Activated T-cell treated with anti-CD3 and anti-CD28 coated beads, Interleukin-2, amount 50 U/mL, for 24 hours (primary cell): ENCODE measurements at places on chromosomes 11 and 22.

GRCh38 chr11:121241343-121242211, 51.0 kb upstream of the SC5D start:
- DNase-seq: no peak

GRCh38 chr11:5042091-5042490, 4.2 kb upstream of the OR52J3 start:
- DNase-seq: no peak

DNA sequence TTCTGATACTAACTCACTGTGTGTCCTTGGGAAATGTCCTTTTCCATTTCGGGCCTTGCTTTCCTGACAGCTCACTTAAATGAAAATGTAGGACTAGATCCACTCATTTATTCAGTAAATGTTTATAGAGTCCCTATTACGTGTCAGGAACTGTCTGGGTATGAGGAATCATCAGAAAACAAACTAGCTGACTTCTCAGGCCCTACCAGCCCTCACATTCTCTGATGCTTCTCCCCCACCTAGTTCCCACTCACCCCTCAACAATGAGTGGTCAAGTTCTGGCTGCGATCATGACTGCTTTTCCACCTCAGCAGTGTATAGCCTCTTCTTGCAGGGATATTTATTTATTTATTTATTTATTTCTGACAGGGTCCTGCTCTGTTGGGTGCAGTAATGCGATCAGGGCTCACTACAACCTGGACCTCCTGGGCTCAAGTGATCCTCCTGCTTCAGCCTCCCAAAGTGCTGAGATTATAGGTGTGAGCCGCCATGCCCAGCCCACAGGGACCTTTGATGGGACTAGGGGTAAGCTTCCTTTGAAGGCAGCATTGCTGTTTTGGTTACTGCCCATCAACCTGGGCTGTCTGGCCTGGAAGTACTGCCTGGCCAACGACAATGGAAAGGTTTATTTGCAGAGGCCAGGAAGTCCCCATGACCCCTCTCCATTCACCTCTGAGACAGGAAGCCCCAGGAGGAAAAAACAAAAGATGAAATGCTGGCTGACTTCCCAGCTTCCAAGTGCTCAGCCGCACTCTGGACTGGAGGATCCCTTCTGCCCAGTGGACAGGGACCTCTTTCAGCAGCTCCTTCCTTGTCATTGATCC, 33.1 kb upstream of the POLD3 start:
- no peak for DNase-seq

DNA sequence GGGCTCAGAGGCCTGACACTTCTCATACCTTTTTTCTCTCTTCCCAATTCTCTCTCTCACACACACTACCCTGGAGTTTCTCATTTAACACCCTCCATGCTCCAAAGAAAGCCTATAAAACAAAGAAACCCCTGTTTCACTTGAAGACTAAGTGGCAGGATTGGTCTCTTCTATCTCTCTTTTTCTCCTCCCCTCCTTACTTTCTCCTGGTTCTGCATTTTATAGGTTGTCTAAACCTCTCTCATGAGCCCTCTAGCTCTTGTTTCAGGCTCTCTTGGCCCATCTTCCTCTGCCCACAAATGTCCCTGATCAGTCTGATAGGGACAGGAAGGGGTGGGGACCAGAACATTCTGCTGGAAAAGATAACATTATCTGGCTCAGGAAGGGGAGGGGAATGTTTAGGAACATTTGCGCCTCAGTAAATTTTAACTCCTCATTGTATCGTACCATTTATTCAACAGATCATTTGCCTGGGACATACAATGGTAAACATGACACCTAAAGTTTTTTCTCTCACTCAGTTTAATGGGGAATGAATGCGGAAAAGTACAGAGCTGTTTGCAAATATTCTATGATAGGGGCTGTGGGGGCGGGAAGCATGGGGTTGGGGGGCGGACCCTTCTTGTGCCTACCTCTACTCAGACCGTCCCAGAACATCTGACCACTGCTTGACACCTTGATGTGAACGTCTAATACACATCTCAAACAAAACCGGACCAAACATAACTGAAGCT, 10.8 kb downstream of the CRYBA4 start:
- DNase-seq: no peak

GRCh38 chr11:23138761-23139160, 278.5 kb upstream of the CCDC179 start:
- no peak for DNase-seq

DNA sequence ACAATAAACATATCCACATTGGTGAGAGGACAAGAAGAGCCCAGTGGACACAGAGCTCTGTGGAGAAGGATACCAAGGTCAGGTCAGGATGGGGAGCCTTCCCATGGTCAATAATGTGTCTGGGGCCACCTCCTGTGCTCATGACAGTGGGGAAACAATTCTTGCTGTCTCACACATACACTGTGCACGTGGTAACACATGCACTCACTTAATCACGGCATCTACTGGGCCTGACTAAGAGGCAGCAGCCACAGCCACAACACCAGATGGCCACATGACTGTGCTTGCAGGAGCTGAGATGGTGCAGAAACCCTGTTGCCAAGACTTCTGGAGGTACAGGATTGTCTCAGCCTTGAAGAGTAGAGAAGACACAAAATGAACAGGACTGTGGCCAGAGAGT, 28.6 kb downstream of the C22orf42 start:
- no peak for DNase-seq

- DNase-seq: peak; percentile 73
These were observed 1.2 kb downstream of the DDX17 start for GRCh38 chr22:38504731-38505540.

- DNase-seq: no peak
These were observed 33.9 kb upstream of the FJX1 start for GRCh38 chr11:35584321-35584720.

DNA sequence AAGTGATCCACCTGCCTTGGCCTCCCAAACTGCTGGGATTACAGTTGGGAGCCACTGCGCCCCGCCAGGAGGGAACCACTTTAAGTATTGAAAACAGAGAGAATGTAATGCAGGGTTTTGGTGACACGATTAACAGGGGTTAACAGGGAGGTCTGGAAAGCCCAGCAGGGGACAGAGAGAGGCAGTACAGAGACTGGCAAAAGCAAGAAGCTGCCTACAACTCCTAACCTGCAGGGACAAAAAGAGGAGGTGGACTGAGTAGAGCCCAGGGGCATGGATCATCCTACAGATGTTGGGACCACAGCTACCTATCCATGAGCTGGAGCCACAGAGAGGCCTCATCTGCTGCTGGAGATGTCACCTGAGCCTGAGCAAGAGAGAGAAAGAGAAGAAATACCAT, 1.7 kb upstream of the SPINDOC start:
- no peak for DNase-seq

DNA sequence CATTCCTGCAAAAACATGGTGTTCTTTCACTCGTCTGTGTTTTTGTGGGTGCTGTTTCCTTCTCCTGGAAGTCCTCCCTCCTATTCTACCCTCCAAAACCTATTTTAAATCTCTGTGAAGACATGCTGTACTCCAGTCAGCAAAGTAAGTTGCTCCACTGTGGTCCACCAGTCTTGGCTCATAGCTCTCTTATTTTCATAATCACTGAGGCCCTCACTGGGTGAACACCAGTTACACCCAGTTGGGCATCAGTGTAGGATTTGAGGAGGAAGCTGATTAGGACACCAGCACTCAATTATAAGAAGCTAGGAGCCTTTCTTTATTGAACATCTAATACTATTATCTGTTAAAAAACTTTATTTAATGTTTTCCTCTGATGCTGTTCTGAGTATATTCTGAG, 23.9 kb upstream of the EED start:
- DNase-seq: no peak

GRCh38 chr11:91967026-91967690, 257.5 kb upstream of the FAT3 start:
- no peak for DNase-seq

GRCh38 chr22:36337365-36338130, 50.2 kb downstream of the MYH9 start:
- no peak for DNase-seq

DNA sequence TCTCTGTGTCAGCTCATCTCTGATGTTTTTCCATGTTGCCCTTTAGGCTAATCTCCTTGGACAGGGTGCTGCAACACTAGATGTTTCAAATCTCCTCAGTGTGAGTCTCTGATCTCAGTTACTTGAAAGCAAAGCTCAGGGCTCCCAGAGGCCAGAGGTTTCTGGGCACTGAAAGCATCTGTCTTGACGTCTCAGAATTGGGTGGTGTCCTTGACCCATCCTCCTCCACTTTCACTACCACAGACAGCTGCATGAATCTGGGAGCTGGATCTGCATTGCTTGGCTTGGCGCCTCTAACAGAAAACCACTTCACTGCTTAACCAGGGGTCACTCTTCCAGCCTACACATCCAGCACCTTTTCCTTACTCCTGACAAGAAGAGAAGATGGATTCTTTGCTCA, 399.4 kb downstream of the NXPE2 start:
- DNase-seq: no peak

- no peak for DNase-seq
These were observed 28.8 kb downstream of the TOM1 start for GRCh38 chr22:35328472-35328885.

GRCh38 chr22:38843657-38844314, at the start of gene NPTXR:
Gene NPTXR, minus strand, starts transcription at chr22:38844028.
- DNase-seq: peak; percentile 71

DNA sequence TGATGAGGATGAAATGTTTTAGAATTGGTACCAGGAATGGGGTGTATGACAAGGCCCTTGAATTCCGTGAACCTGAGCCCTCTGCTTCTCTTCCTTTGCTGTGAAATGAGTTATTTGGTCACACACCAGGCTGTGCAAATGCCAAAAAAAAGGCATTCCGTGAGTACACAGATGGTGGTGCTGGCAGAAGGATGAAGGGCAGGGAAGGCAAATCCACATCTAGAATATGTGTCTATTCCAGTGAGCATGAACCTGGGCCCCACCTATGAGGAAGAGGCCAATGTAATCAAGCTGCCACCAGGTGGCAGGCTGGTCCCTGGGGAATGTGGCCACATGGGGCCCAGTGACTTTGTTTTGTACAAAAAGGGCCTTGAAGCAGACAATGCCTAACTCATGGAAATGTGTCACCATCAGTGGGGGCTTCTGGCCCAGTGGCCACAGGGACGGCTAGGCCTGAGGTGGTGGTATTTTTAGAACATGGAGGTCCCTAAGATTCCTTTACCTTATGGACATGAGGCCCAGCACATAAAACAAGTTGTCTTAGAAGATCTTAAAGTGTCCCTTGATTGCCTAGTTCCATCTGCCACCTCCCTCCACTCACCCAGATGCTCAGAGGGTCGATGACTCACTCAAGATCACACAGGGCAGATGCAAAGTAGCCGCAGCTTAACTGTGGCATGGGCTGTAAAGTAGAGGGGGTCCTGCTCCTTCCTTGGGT, 3.9 kb upstream of the RNF215 start:
- peak; percentile 84 for DNase-seq
